BJ (cell line): ENCODE measurements at places on chromosomes 3 and 15.

GRCh38 chr3:134864636-134865035, 69.6 kb downstream of the EPHB1 start:
- DNase-seq = no peak

DNA sequence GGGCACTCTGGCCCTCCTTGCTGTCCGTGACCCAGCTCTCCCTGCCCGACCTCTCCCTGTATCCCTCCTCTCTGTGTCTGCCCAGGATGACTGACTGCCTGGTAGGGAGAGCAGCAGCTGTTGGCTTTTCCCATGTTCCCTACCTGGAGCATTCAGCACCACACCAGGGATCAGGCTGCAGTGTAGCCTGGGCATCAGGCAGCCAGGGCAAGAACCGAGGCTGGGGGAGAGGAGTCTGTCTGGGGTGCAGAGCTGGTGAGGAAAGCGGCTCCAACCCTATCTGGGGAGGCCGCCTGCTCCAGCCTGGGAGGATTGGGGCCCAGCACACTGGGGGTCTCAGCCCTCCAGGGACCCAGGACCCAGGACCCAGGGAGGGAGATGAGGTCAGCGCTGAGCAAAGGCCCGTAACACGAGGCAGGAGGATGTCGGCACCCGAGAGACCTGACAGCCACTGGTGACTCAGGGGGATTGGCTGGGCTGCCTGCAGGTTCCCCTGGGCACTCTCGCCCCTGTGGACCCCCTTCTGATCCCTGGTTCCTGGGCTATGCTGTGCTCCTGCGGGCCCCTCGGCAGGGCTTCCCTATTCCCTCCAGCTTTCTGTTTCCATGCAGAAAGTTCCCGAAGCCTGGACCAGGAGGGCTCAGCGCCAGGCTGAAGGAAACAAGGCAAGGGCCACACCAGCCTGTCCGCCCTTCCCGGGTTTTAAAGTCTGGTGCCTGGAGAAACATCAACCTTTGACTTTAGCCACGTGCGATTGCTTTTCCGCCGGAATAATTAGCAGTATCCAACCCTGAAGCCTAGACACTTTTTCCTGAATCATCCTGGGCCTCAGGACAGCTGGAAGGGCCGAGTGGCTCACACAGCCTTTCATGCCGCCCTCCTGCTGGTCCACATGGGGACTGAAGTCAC, 128.2 kb upstream of the MEF2A start:
- no peak for DNase-seq

DNA sequence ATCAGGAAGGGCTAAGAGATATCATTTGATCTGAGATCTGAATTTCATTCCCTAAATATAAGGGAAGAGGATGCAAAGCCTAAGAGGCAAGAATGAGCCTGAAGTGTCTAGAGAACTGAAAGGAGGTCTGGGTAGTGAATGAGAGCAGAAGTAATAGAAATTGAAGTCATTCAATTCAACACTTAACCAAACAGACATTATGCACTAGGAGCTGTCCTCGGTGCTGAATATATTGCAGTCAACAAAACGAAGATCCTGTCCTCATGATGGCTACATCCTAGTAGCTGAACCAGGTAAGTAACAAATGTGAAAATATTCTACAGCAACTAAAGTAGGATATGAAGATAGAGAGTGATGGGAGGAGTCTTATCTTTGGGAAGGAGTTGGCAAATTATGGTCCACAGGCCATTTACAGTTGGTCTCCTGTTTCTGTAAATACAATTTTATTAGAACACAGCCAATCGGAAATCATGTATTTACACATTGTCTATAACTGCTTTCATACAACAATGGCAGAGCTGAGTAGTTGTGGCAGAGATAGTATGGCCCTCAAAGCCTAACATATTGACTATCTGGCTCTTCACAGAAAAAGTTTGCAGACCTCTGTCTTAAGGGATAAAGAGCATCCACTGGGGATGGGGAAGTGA, 192.9 kb upstream of the CADPS start:
- no peak for DNase-seq

- DNase-seq = no peak
Observed at GRCh38 chr15:57436961-57437360, 60.7 kb downstream of the CGNL1 start.

GRCh38 chr3:114697401-114697800, 403.6 kb downstream of the TIGIT start:
- no peak for DNase-seq
